DMS 273 treated with DMSO at 0.1 percent for 48 hours (cell line): ENCODE measurements at places on chromosomes 13 and 19.

DNA sequence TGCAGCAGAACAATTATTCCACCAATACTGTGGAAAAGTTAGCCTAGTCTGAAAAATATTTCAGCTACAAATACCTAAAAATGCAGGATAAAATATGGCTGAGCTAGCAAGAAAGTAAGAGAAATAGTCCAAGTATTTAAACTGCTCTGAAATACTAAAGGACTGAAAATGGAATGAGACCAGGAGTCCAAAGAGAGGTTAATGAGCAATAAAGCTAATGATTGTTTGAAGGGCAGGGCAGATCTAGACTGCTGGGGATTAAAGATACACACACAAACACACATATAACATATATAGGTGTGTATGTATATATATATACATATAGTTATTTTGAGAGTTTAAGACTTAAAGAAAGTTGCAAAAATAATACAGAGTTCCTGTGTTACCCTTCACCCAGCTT lies 2.6 kb upstream of the CDADC1 start:
- DNase-seq, result no peak

GRCh38 chr13:44972956-44973581 lies 16.2 kb downstream of the NUFIP1 start:
- no peak for DNase-seq

GRCh38 chr13:50675651-50676050 lies 167.8 kb downstream of the DLEU7 start:
- no peak for DNase-seq

DNA sequence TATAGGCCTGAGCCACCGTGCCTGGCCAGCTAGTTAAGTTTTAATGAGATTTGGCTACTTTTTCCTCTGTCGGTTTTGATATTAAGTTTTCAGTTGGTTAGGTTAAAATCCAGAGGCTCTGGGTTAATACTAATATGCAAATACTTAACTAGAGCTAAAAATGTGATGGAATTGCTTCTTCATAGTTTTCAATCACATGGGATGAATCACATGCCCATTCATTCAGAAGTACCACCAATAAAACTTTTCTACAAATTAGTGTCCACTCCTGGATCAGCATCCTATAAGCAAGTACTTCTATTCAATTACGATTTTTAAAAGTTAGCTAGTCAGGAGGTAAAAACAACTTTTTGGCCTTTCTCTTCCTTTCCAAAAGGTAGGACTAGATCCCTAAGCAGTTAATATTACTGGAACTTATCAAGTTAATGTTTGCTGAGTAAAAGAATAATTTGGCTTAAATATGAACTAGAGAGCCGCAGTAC lies 4.3 kb downstream of the SLC25A30 start:
- no peak for DNase-seq

DNA sequence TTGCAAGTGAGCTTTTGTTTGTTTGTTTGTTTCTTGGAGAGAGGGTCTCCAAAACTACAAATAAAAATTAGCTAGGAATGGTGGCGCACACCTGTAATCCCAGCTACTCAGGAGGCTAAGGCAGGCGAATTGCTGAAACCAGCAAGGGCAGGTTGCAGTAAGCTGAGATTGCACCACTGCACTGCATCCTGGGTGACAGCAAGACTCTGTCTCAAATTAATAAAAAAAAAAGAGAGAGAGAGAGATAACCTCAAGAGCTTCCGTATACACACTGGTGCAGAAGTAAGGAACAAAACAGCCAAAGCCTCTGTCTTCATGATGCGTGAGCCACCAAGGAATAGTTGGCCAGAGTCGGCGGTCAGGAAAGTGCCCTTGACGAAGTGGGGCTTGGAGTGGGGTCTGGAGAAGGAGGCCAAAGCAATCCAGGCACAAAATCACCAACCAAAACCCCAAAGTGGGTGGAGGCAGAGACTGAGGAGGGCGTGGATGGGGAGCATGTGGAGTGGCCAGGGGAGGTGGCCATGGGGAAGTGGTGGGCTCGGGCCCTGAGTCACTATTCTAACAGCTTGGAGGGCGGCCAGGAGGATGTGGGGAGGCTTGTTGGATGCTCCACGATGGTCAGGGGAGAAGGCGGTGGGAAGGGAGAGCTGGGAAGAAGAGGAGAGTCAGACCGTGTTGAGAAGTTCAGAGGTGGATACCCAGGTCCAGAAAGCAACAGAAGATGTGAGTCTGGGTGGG lies 21.2 kb upstream of the TOMM40 start:
- DNase-seq, result no peak

GRCh38 chr13:21595546-21595822 lies 8.5 kb downstream of the MICU2 start:
- no peak for DNase-seq

DNA sequence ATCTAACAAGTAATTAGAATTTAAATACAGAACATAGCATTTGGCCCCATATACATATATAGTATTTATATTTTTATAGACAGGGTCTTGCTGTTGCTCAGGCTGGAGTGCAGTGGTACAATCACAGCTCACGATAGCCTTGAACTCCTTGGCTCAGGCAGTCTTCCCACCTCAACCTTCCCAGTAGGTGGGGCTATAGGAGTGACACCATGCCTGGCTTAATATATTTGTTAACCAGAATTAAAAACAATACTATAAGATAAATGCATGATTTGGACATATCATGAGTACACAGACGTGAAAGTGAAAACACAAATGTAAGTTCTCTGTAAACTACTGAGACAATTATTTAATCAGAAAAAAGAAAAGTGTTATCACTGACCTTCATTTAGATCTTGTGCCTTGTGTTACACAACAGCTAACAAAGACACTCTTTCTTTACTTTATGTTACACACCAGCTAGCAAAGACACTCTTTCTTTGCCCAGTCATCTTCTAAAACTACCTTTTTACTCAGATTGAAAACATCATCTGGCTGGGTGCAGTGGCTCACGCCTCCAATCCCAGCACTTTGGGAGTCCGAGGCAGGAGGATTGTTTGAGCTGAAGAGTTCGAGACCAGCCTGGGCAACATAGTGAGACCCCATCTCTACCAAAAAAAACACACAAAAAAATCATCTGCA lies 22.6 kb downstream of the CARS2 start:
- no peak for DNase-seq

GRCh38 chr13:113061271-113061625 lies 44.3 kb upstream of the F7 start:
- DNase-seq, result no peak

- no peak for DNase-seq
These were observed 75.0 kb downstream of the GPR12 start for GRCh38 chr13:26685606-26686005.

DNA sequence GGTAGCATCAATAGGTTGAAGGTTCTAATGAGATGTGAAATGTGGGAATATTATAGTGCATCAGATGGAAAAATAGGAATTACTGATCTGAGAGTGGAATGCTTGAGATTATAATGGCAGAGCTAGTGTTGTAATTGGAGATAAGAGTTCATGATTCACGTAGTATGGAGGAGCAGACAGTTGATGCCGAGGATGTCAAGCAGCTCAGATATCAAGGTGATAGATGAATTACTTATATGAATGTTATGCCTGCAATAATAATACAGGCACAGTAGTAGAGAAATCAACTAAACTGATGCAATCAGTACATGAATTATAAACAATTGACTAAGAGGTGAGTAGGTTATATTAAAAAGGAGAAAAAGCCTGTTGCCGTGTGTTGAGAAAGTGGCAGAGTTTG lies 793.2 kb upstream of the GPC6 start:
- no peak for DNase-seq

DNA sequence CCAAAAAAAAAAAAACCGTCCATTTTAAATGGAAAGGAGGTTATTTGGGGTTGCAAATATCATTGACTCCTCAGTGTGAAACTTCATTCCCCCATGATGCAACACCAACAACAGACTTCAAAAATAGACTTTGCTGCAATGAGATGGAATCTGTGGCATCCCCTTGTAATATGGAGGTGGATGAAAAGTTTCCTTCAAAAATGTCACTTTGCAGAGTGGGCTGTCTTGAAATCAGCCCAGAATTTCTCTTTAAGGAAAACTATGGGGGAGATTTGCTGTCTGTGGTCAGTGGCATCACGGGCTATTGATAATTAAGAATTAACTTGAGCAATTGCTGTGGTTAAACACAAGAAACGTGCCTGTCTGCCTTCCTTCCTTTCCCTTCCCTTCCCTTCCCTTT lies 1.5 kb downstream of the GPR18 start:
- no peak for DNase-seq

GRCh38 chr19:48325265-48325910 lies at the start of gene EMP3:
TSS of gene EMP3 (plus strand) at chr19:48325552. CDS start at chr19:48326845, 1,293 bp downstream.
- no peak for DNase-seq

- DNase-seq, result peak; percentile 33
These were observed 202.3 kb upstream of the KLHL1 start for GRCh38 chr13:70310396-70311119.

- DNase-seq, result no peak
These were observed 101.0 kb upstream of the SPRY2 start for GRCh38 chr13:80441968-80442367.

- no peak for DNase-seq
These were observed 24.8 kb downstream of the TSKS start for GRCh38 chr19:49738268-49738667.

DNA sequence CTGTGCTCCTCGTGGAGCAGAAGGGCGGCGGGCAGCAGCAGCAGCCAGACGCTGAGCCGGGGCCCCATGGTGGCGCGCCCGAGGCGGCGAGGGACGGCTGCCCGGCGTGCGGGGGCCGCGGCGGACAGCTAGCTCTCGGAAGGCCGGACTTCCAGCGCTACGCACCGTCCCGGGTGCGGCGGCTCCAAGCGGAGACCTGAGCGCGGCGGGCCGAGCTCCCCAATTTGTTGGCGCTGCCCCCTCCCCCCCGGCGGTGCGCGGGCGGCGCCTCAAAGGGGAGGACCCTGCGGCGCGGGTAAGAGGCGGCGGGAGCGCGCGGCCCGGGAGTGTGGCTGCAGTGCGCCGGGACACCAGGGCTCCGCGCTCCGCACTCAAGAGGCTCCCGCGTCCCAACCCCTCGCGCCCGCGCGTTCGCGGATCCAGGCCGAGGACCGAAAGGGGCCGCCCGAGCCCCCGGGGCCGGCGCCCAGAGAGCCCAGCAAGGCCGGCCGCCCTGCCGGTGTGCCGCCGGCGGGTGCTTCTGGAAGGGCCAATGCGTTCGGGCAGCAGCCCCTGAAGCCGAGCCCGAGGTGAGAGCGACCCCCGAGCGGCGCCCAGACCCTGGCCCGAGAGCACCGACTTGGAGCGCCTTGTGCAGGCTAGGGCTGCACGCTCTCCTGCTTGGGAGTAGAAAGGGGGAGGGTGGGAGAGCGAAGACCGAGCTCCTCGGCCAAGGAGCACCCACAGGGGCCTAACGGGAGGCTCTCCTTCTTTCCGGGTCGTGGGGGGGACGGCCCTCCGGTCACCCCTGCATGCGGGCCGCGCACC lies at the start of the genes COL4A1 and COL4A2:
Gene COL4A1, minus strand, starts transcription at position 198 of the 807 bp plus-strand sequence. Its CDS starts 130 bp downstream, at position 68.
Gene COL4A2, plus strand, starts transcription at position 325 of the 807 bp plus-strand sequence. CDS start 620 bp downstream, outside the sequence.
- peak; percentile 6 for DNase-seq

DNA sequence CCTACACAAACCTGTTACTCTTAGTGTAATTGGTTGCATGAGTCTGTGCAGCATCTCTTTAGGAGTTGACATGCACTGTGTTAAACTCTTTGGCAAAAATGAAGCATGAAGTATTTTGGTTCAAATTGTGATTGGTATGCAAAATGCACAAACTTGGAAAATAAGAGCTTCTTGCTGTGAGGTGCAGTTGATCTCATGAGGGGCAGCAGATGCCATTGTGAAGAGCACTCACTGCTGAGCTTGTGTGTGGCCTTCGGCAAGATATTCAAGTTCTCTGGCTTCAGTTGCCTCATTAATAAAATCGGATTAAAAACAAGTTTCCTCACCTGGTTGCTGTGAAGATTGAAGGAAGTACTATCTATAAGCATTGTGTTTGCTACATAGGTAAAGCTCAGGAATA lies 142.3 kb downstream of the KATNAL1 start:
- DNase-seq, result no peak

- no peak for DNase-seq
These were observed 1.4 kb downstream of the FBXO27 start for GRCh38 chr19:39030854-39031367.

DNA sequence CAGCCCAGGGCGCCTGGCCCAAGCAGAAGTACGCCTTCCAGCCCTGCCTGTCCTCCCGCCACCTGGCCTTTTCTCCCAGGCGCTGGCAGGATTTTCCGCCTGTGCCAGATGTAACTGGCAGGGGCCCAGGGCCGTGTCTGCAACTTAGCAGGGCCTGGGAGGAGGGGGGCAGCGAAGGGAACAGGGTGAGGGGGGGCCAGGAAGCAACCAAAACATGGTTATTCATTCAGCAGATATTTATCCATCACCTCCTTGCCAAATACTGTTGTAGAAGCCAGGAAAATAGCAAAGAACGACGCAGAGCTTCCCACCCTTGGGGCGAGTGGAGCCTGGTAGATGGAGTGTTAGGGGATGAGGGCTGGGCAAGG lies 5.6 kb downstream of the TLE6 start:
- peak; percentile 73 for DNase-seq

DNA sequence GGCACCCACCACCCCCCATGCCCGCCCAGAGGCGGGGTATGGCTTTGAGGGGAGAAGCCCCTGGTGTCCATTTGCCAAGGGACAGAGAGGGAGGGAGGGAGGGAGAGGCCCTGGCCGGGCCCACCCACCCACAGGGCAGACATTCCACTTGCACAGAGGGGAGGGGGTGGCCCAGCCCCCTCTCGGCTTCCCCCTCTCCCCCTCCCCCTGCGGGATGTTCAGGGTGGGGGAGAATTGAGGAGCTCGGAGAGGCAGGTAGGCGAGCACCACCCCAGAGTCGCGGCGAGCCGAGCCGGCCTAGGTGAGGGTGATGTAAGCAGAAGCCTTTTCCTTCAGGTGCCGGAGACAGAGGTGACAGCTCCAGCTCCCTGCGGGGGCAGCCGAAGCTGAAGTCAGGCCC lies 12.3 kb downstream of the DPF1 start:
- DNase-seq, result no peak

DNA sequence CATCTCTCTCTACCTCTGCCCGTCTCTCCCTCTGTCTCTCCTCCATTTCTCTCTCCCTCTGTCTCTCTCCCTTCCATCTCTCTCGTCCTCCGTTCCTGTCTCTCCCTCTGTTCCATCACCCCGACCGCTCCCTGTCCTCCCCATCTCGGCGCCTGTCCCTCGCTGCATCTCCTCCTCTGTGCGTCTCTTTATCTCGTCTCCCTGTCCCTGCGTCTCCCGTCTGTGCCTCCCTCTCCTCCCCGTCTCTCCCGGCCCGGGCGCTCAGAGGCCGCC lies 4.6 kb downstream of the GRIN2D start:
- DNase-seq, result no peak

GRCh38 chr13:24182703-24183081 lies 22.2 kb downstream of the SPATA13 start:
- DNase-seq, result no peak

DNA sequence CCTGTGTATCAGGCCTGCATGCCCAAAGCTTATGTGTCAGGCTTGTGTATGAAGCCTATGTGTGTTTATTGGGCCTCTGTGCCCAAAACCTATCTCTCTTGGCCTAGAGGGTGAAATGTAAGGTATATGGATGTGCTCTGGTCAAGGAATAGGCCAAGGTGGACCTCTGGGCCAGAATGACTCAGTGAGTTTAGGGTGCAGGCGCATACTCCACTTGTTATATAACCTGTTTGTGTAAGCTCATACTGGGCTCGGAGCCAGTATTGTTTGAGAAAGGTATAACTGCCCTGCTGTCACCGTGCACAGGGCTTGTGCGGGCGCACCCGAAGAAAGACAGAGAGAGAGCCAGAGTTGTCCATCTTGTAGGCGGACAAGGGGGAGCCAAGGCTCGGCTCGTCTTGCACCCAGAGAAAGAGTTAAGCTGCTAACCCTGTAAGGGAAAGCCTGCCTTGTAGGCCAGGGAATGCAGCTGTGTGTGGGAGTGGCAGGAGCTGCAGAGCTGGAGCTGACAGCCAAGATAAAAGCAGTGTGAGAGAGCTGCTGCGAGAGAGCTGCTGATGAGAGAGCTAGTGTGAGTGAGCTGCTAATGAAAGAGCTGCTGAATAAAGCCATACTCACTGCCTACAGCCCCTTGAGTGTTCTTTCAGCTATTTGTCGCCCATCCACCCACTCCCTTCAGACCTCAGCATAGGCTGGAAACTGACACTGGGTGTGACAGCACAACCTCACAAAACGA lies 43.4 kb upstream of the N4BP2L1 start:
- DNase-seq, result no peak
